ENCODE measurements at places on chromosomes 3 and 15.
A peak's percentile ranks its signal among the peaks of the same experiment; 100 is the strongest.

- DNase-seq, result no peak
Measured at GRCh38 chr3:31196881-31197364, 302.5 kb upstream of the GADL1 start.

DNA sequence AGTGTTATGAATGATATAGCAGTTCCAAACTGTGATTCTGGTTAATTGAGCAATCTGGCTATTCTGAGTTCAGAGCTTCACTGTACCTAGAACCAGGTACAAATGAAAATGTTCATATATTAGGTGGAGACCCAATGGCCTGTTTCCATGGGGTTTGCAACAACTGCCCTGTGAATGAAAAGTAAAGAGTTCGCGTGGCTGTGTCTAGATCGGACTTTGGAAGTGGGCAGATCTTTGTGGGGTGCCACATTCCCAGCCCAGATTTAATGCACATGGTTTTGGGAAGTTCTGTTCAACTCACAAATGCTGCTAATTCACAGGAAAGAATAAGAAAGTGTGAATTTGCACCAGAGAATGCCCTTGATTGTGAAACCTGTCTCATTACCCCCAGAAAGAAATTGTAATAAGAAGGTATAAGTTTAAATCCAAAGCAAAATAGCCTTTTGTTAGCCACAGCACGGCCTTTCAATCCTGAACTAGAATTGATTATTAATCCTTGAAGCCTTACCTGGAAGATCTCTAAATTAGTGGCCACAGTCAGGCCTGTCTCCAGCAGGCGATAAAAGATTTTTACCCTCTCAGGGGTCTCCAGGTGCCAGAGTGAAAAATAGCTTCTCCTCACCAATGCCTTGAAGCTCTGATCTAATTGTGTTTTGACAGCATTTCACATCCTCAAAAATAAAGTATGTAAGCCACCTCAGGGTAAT is 22.6 kb downstream of the WHAMM start:
- DNase-seq, result no peak

DNA sequence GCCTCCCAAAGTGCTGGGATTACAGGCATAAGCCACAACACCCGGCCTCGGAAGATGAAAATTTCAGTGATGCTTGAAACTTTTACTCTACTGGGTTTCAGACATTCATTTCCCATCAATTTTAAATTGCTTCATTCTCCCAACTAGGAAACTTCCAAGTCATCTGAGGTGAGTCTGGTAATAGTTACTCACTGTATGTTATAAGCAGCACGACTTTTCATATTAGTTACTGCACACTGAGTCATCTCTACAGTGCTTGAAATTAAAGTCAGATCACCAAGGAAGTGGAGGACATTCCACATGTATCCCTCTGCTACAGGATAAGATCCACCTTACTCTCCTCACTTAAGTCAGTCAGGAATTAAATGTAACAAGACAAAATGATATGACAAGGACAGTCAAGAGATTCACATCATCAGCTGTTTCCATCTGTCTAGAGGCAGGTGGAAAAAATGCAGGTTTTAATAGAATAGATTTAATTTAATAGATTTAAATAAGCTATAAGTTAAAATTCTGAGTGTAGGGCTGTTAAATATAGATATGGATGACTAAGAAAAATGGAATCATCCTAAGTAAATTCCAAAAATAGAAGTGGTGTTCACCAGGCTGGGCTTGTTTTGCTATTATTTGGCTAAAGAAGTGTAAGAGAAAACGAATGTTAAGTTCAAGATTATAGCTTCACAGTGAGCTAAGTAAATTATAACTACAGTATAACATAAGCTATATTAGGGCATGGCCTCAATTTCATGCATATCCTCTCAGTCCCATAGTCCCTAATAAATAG is 104.4 kb downstream of the TMCO5A start:
- DNase-seq, result no peak

DNA sequence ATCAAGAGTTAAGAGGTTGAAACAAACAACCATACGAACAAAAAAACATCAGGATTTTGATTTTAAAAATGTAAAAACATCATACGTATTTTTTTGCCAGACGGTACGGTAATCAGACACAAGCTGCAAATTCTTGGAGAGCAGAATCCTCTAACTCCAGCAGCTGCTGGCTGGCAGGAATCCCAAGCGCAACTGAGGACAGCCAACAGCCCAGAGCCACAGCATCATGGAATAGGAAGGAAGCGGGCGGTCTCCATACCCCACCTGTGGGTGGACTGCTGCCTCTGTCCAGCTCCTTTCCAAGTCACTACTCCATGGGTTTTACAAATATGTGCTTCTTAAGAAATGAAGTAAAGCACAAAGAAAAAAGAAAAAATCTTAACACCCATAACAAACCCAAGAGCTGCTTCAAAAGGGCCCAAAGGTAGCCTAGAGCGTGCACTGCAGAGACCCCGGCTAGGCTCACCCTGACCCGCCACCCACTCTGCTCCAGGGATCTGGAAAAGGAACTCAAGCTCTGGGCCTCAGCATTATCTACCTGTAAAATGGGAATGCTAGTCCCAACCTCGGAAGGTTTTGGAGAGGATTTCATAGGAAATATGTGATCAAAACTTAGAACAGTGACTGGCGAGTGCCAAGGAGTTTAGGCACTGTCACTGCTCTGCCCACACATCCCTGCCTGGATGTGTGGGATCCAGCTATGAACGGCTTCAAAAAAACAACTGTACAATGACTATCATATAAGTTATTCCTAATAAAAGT is 33.4 kb downstream of the ZXDC start:
- DNase-seq, result no peak

DNA sequence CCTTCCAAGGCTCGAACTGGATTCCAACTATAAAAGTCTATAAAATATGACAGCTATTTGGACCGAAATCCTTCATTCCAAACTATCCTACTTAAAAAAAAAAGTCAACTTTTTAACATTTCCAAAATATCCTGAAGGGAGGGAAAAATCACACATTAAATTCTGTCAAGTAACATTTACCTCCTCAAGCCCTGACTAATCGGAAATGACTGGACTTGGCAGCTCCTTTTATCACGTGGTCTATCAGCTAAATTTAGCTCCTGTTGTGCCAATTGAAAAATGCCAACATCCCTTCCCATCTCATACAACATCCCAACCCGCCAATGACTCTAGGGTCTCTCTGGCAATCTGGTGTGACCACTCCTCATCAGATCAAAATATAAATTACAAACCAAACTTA is 297.9 kb downstream of the FHIT start:
- DNase-seq, result no peak

- DNase-seq, result no peak
Measured at GRCh38 chr3:121759541-121760202, 10.1 kb upstream of the GOLGB1 start.

- DNase-seq, result peak; percentile 41
Measured at GRCh38 chr15:83559310-83559966, 94.5 kb upstream of the ADAMTSL3 start.

DNA sequence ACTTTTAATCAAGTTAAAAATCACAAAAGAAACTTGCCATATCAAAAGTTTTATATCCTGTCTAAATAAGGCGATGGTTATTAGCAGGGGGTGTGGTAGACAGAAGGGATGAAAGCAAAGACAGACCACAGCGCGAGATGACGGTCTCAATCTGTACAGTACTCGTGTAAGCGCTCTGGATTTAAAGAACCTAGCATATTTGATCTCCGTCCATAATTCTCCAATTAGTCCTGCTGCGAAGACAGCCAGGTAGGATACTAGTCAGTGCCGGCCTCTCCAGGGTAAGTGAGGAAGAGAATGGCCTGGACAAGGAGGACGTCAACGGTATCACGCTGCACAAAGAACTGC is 701 bp downstream of the SGO1 start:
- DNase-seq, result no peak

DNA sequence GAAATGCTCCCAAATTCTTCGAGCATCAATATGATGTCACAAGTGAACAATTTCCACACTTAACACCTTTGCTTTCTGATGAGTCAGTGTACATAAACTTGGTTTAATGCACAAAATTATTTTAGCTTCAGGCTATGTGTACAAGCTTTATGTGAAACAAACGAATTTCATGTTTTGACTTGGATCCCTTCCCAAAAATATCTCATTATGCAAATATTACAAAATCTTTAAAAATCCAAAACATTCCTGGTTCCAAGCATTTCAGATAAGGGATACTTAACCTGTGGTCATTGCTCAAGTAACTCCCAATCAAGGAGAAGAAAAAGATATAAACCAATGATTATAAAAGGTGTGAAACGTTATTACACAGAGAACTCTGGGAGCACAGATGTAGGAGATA is 25.2 kb downstream of the RAB5A start:
- no peak for DNase-seq

DNA sequence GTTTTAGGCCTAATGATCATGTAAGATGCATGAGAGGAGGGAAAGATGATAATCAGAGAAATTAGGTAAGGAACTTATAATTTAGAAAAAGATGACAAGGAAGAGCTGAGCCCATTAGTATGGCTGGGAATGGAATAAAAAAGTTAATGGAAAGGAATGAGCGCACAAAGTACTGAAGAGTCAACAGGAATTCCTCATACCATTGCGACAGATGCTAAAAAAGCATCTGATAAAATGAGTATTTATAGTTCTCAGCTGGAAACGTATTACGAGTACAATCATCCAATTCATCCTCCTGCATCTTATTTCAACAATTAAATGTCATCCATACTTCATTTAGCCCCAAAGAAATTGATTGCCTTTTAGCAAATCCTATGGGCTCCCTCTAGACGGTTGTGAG is 58.9 kb downstream of the TMCC1 start:
- no peak for DNase-seq

DNA sequence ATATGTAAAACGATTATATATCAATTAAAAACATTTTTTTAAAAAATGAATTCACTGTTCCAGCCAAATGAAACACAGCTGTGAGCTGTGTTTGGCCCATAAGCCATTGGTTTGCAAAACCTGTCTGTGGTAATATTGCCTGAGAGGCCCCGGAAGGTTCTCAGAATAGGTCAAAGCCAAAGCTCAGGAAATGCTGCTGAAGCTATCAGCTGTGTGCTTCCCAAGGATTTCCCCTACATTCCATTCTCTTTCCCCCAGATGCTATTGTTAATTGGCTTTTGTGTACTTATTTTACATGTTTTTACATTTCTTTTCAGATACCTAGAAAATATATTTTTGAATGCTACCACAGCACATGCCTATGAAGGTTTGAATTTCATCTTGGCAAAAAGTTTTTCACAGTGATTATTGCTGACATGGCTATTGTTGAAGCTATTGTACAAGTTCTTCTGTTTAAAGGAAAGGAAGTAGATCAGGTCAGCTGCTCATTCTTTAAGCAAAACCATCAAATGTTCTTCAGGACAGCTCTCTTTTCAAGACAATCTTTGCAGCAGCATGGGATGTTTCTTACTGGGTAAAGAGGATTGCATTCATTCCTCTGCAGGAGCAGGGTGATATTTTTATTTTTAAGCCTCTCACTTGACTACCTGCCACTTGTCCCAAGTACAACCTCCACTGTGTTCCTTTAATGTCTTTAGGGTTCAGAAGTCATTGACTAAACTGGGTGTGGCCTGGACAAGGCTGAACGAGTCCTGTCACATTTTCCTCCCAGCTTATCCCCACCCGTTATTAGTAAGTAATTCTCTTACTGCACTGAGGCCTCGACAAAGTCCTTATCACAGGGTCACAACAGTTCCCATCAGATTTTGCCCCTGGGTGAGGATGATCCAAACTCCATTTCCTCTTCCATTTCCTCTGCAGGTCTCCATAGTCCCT is 26.3 kb upstream of the BNC1 start:
- DNase-seq, result no peak

DNA sequence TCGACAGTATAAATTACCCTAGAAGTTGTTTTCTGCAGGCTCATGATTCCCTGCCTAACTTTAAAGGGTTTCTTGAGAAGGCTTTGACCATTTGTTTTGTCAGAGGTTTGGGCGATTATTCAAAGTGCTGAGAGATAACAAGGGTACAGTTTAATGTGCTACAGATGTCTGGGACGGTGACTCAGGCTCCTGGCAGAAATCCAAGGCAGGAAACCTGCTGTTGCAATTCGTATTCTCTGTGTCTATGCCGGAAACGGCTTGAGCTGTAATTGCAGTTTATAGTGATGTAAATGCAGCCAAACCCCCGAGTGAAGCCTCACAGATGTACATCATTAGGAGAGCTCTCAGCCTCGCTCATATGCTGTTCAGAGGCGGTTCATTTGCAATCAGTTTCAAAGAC is 65.6 kb downstream of the SYNPR start:
- DNase-seq, result no peak

DNA sequence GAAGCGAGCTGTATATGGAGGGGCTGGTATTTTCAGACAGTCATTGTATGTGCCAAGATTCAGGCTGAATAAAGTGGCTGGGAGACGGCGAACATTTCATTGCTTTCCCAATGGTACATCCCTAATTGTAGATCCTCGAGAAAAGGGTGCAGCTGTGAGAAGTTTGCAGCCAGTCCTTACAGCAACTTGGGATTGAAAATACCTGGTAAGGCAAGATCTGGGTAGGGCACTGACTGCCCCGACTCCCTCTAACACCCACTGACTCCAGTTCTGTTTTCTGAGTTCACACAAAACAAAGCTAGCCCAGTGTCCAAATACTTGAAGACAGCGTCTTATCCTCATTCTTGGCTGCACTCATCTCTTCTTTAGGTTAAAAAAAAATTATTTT is 63.7 kb downstream of the EDEM1 start:
- DNase-seq, result no peak

DNA sequence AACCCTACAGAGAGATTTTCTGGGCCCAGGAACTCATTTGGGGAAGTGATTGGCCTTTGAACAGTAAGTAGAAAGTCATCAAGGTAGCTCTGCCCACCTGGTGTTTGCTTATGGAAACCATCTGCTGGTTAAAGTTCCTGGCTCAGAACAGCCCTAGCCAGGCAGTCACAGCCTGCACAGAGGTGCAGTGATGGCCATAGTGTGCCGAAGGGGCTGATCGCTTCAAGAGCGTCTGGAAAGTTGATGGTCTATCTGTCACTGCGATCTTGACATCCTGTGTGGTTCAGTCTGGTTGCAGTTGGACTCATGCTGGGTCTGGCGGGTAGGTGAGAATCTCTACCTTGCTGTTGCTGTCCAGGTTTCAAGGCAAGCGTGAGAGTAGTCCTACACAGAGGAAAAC is 151.6 kb downstream of the SLCO3A1 start:
- no peak for DNase-seq

GRCh38 chr3:187669675-187670504 is at the start of gene SST:
Gene SST (minus strand): TSS chr3:187670394. CDS start chr3:187670291, 103 bp downstream.
- no peak for DNase-seq

Data from GM12891 (cell line).